Inflammatory macrophage treated with lipopolysaccharide for 4 hours (primary cell): ENCODE measurements at places on chromosomes 7 and 10.
A peak's percentile ranks its signal among the peaks of the same experiment; 100 is the strongest.

GRCh38 chr10:113179265-113179664, 229.2 kb downstream of the TCF7L2 start:
- DNase-seq, result peak; percentile 99

DNA sequence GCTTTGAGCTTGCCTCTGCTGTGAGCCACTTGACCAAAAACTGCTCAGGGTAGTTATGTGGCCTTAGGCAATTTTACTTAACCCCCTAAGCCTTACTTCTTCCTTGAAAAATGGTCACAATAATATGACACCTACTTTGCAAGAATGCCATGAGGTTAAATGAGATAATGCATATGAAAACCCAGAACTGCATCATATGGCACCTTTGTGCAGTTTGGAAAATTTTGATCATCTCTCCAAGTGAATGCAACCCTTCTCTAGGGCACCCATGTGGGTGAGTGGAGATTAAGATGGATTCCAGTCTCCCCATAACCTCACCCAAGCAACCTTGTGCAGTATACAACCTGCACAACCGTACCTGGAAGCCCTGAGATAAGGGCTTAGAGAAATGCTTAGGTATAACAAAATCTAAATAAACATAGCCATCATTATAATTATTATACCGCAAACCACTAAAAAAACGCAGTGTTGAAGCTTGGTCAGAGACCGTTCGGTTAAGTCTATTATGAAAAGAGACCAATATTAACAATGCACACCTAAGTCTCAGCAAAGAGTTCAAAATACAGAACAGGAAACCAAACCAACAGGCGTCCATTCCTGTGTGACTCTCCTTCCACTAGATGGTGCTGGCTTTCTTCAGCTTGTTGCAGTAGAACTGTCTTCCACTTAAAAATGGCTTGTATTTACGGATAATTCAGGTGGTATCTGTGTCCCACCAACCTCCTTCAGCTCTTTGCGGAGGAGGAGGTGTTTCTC, 21.0 kb upstream of the ASB15 start:
- DNase-seq, result peak; percentile 10

GRCh38 chr7:25282194-25282593, 53.9 kb upstream of the NPVF start:
- DNase-seq, result no peak

DNA sequence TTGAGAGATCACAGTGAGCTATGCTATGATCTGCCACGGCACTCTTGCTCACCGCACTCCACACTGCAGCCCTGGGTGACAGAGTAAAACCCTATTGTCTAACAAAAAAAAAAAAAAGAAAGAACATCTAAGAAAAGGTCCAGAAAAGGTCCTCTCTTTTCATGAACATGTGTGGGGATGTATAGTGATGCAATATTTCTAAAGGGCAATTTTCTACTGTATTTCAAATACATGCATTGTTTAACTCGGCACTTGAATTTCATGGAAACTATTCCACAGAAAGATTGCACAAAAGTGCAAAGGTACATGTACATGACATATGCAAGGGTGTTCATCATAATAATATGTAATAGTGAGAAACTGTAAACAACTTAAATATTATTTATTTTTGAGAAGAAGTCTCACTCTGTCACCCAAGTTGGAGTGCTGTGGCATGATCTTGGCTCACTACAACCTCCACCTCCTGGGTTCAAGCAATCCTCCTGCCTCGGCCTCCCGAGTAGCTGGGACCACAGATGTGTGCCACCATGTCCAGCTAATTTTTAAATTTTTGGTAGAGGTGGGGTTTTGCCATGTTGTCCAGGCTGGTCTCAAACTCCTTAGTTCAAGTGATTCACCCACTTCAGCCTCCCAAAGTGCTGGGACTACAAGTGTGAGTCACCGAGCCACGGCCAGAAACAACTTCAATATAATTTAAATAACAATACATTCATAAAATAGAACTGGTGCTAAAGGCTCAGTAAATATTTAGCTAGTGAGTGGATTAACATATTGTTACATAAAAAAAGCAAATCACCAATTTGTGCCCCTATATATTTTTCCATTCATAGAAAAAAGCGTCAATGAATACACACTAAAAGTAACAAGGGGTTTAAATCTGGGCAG, 1.3 kb upstream of the PPRC1 start:
- no peak for DNase-seq

GRCh38 chr10:54284526-54285193, 516.4 kb downstream of the PCDH15 start:
- no peak for DNase-seq

DNA sequence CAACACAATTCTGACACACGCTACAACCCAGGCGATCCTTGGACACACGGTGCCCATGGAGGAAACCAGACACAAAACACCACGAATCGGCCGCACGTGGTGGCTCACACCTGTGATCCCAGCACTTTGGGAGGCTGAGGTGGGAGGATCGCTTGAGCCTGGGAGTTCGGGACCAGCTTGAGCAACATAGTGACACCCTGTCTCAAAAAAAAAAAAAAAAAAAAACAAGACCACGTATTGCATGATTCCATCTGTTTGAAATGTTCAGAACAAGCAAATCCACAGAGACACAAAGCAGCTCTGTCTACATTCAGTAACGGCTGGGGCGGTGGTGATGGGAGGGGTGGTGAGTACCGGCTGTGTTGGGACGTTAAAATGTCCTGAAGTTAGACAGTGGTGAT, 25.2 kb downstream of the ADAP1 start:
- no peak for DNase-seq

DNA sequence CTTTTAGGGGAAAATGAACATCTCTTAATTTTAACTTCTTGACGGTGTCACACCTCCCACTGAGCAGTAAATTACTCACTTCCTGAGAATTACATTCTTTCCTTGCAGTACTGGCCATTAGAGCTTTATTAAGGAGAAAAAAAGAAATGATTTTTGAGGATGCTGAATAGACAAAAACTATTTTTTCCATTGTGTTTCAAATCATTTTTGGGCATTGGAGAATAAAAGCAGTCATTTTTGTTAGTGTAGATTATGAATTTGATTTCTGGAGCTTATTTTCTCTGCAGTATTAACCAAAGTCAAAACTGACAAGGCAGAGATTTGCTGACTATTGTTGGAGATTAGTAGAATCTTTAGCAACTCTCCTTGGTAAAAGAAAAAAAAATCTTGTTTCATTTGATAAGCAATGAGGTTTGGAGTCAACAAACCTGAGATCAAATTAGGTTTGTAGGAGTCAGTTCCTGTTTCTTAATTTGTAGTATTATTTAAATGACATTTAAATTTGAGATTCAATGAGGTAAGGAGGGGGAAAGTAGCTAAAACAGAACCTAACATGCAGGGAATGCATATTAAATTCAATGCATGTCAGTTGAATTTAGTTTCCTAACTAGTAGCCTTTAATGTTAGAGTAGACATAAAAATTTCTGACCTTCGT, 70.6 kb downstream of the AP3M1 start:
- DNase-seq, result peak; percentile 30

DNA sequence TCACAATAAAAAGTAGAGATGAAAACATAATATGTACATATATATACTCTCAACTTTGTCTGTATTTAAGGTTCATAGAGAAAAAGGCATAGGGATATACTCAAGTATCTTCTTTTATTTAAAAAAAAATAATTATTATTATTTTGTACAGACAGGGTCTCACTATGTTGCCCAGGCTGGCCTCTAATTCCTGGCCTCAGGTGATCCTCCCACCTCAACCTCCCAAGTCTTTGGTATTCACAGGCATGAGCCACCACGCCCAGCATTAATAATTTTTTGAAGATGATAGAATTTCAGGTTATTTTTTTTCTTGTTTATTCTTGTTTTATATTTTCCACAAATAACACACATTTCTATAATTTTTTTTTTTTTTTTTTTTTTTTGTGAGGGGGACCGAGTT, 113.8 kb downstream of the PLXNA4 start:
- no peak for DNase-seq

DNA sequence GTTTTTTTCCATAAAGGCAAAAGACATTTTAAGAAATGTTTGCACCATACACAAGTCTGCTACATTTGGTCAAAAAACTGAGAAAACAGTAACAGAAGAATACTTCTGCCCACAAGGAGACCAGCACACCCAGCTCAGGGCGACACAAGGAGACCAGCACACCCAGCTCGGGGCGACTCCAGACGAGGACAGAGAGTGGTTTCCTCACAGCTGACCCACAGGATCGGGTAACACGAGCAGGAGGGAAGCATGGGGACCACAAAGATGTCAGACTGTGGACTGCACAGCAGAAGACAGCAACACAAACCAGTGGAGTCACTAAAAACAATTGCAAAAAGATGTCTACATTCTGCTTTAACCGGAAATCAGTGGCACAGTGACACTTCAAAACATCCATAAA, 237.6 kb downstream of the DIP2C start:
- DNase-seq, result no peak

DNA sequence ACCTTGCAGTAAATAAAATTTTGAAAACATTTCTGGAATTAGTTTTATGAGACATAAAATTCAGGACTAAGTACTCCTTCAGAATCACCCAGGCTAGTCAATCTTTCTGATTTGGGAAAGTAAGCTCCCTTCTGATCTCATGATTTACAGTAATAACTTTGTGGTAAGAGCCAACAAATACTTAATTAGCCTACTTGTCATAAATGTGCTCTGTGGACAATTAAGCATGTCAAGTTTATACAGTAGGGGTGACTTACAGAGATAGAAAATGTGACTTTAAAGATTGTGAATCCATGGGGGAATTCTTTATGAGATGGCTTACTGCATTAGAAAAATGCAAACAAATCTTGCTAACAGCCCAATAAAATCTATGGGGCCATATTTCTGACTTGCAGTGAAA, 616.9 kb upstream of the GHITM start:
- DNase-seq, result no peak

- DNase-seq, result no peak
Observed at GRCh38 chr10:79342811-79343561, 4.3 kb upstream of the PPIF start.

DNA sequence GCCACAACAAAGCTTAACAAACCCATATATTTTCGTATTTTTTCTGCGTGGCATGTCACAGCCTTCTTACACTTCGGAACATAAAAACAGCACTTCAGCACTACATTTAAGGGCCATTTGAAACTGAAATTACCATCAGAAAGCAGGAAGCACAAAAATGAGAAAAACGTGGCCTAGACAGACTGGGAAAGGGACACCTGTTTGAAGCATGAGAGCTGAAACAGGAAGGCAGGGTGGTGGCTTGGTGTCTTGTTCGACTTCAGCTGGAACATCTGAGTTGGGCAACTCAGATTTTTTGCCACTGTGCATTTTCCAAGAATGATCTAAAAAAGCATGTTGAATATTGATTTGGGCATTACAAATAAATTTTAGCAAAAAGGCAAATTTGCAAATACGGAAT, 243.2 kb downstream of the ELMO1 start:
- no peak for DNase-seq

DNA sequence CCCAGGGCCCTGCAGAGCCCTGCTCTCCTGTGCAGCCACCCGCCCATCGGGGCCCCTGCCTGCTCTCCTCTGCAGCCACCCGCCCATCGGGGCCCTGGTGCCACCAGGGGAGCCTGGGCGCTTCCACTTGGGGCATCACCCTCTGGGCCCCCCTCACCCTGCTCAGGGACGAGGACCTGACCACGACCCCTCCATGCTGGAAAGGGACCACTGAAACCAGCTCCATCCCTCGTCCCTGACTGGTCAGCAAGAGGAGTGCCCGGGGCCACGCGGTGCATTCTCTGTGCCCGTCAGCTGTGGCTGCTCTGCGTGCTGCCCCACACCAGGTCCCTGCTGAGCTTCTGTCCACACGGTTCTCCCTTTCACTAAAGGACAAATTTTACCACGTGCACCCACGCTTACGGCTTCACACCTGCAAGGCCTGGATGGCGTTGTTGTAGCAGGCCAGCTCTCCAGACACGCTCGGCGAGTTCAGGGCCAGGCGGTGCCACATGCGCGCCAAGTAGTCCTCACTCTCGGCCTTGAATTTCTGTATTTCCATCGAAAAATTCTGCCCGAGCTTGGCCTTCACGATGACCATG, 57.6 kb downstream of the CFAP46 start:
- DNase-seq, result no peak

- DNase-seq, result peak; percentile 23
Observed at GRCh38 chr7:33677556-33677955, 227.8 kb upstream of the BMPER start.

DNA sequence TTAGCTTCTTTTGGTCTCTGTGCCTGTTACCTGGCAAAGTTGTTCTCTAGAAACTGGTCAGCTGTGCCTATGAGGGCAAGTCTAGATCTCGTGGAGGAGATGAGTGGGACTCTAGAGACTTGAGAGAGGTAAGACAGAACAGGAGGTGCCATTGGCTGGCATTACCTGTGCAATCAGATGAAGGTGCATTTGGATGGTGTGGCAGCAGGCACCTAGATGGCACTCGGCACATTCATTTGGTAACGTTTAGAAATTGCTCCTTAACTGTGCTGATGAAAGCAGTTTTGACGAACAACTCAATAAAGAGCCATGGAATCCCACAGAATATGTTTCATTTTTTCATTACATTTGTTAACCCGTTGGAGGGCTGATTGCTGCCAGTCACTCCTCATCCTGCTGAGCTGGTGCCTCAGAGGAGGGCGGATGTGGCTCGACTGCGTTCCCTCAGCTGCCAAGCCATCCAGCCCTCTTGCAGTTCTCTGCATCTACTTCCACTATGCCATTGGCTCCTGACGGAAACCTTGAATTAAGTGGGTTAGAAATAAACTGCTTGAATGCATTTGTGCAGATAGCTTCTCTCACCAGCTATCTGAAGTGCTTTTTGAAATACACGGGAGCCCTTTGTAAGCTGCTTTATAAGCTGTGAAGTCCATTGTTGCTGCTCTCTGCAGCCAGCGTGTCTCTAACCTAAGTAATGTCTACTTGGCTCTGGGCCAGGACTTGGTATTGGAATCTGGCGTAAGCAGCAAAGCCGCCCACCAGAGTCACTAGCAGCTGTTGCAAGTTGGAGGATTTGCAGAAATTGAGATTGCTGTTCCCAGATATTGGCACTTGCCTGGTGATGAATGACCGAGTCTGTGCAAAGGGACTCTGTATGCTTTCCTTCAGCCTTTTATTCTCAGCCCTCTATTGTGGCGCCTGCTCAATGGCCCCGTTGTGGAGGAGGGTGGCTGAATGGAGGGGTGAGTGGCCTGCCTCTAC, 87.4 kb downstream of the LRRC4 start:
- no peak for DNase-seq

- no peak for DNase-seq
Observed at GRCh38 chr10:125087191-125087896, 73.0 kb downstream of the CTBP2 start.

GRCh38 chr7:111960984-111961383, 245.2 kb downstream of the DOCK4 start:
- DNase-seq, result peak; percentile 19
